ENCODE measurements at places on chromosomes 7 and 10.

- DNase-seq: no peak
Observed at GRCh38 chr10:1132584-1132983, 76.4 kb downstream of the WDR37 start.

- no peak for DNase-seq
Observed at GRCh38 chr10:124578231-124579010, 116.8 kb downstream of the LHPP start.

GRCh38 chr7:150823484-150824126, 23.0 kb downstream of the TMEM176A start:
- DNase-seq: no peak

DNA sequence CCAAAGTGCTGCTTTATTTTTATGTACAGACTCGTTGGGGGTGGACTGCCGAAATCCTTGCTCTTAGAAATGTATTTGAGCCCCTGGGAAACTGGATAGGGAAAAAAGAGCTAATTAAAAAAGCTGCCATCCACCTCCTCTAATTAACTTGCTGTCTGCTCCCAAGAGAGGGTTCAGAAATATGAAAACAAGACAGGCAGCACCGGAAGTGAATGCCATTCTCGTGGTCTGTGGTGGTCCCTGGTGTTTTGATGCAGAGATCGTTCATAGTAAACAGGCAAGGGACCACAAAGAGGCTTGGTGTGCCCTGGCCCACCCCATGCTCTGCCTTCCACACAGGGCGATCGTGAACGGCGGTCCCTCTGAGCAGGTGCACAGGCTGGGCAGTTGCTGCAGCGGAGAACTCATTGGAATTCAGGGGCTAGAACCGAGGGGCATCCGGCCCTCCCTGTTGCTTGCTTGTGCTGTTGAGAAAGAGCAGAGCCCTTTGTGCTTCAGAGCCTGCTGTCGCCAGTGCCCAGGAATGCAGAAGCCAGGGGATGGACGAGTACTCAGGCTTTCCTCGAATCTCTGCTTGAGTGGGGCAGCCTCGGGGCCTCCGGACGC, 79.1 kb upstream of the BTBD16 start:
- no peak for DNase-seq
